Activated T-helper 9 cell treated with anti-CD3 and anti-CD28 coated beads, Interleukin-2, amount 50 U/mL, for 16 hours (primary cell): ENCODE measurements at places on chromosomes 13 and 19.

GRCh38 chr13:62433660-62434059 lies 1018.0 kb upstream of the PCDH20 start:
- DNase-seq: no peak

DNA sequence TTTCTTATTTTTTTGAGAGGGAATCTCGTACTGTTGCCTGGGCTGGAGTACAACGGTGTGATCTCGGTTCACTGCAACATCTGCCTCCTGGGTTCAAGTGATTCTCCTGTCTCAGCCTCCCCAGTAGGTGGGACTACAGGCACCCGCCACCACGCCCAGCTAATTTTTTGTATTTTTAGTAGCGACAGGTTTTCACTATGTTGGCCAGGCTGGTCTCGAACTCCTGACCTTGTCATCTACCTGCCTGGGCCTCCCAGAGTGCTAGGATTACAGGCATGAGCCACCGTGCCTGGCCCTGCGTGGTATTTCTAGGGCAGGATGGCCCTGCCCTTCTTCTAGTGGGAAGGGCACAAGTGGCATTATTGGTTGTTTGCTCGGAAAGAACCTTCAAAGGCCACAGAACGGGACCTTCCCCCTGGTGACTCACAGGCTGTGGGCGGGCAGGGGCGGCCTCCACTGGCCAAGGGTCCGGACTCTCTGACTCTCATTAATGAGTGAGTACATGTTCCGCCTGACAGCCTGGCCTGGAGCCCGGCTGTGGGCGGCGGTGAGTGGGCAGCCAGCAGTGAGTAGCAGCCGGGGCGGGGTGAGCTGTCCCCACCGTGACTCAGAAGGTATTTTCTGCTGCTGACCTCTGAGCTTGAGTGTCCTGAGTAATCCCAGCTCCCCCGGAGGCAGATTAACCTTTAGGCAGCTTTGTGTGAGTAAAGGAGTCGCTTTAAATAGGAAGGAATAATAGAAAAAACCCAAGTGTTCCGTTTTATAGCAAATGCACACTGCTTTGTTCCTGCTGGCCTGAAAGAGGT lies 5.1 kb downstream of the DOT1L start:
- DNase-seq: peak; percentile 74

GRCh38 chr13:44755872-44756271 lies 179.7 kb upstream of the TSC22D1 start:
- DNase-seq: no peak

DNA sequence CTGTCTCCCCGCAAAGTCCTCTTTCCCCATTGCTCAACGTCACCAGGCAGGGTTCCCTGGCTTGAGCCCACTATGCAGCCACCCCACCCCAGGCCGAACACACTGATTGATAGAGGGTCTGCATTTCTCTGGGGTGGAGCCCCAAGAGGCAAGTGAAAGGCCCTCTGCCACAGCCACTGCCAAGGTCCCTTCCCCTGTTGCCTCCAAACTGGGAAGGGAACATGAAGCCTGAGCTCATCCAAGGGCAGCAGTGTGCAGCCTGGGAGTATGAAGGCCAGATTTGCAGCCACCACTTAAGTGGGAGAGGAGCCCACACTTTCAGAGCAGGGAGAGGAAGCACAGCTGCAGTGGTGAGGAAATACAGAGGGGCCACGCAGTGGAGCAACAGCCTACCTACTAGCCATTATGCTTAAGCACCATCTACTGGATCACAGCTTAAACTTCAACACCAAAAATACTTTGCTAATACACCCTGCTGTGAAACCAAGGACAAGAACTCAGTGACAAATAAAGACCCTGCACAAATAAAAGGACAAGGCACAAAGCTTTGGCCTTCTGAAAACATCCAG lies 48.6 kb downstream of the UBL3 start:
- no peak for DNase-seq

DNA sequence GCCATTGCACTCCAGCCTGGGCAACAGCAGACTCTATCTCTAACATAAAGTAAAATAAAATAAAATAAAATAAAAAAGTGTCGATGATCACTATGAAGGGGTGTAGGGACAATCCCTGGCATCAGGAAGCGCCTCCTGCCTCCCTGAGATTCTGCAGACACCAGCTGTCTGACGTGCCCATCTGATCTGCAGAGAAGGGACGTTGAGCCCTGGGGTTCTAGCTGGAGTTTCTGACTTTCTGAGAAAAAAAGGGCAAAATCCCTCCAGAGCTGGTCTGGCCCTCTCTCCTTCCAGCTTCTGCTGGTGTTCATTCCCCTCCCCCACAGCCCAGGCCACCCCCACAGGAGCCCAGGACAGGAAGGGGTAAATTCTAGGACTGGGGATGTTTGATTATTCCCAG lies 2.4 kb upstream of the ADGRE5 start:
- DNase-seq: no peak

DNA sequence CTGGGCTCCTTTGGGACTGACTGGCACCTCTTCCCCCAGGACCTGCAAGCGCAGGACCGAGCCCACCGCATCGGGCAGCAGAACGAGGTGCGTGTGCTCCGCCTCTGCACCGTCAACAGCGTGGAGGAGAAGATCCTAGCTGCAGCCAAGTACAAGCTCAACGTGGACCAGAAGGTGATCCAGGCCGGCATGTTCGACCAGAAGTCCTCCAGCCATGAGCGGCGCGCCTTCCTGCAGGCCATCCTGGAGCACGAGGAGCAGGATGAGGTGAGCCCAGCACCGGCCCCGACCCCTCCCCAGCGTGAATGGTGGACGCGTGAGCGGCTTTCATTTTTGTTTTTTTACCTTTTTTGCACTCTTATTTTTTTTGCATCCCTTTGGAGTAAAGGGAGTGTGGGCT lies 56.0 kb upstream of the LDLR start:
- DNase-seq: no peak

DNA sequence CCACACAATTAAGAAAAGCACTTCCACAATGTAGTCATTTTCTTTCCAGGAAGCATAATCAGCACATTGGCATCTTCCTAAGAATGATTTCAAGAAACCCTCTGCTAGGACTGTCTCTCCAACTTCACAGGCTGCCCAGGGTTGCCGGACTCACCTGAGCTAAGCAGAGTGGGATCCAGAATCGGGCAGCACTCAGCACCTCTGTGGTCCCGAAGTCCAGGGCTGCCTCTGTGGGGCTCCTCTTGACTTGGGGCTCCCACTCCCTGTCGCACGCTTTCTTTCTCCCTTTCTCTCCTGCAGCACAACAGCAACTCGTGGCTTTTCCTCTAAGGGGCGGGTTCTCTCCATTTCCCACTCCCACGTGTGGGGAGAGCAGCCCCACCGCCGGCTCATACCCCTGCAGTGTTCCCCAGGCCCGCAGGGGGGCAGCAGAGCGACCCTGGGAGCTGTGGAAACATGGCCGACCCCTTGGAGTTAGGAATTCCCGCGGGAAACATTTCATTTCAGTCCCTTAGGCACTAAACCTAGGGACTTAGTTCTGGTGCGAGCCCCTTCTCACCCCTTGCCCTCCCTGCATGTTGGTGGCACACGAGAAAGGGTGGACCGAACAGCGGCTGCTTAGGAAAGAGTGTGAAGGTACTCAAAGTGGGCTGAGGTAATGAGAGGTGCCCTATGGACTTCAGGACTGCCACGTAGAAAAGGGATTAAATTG lies at the start of gene TMEM272:
Gene TMEM272 (minus strand): TSS at position 316 of the 712 bp plus-strand sequence. CDS start 6,647 bp downstream, outside the sequence.
- DNase-seq: peak; percentile 41

GRCh38 chr13:97321616-97322321 lies 99.6 kb downstream of the MBNL2 start:
- DNase-seq: no peak

- DNase-seq: no peak
Observed at GRCh38 chr13:98529171-98529570, 47.7 kb downstream of the STK24 start.

DNA sequence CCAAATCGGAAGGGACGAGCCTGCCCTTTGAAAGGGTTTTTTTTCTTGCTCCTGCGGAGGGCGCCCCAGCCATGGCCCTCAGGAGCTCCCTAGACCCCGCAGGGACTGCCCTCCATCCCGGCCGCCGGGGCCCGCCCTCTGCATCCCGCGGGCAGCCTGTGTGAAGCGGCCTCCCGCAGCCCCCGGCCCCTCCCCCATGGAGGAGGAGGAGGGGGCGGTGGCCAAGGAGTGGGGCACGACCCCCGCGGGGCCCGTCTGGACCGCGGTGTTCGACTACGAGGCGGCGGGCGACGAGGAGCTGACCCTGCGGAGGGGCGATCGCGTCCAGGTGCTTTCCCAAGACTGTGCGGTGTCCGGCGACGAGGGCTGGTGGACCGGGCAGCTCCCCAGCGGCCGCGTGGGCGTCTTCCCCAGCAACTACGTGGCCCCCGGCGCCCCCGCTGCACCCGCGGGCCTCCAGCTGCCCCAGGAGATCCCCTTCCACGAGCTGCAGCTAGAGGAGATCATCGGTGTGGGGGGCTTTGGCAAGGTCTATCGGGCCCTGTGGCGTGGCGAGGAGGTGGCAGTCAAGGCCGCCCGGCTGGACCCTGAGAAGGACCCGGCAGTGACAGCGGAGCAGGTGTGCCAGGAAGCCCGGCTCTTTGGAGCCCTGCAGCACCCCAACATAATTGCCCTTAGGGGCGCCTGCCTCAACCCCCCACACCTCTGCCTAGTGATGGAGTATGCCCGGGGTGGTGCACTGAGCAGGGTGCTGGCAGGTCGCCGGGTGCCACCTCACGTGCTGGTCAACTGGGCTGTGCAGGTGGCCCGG lies 815 bp downstream of the MAP3K10 start:
- DNase-seq: no peak

DNA sequence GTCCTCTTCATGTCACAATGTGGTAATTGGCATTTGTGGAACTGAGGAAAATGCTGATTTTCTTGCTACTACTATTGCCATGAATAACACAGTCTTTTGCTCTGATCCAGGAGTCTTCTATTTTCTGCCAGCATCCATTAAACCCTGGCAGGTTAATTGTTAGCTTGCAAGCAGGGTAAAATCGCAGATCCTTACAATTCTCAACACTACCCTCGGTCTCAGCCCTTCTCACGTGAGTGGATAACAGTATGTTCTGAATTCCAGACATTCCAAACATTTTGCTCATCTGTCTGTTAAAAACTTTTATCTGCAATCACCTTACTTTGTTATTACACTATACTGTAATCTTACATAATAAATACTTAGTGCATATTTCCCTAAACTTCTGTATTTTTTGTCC lies 251.3 kb upstream of the ATXN8OS start:
- no peak for DNase-seq

- no peak for DNase-seq
Observed at GRCh38 chr13:94309997-94310855, 169.3 kb downstream of the DCT start.

DNA sequence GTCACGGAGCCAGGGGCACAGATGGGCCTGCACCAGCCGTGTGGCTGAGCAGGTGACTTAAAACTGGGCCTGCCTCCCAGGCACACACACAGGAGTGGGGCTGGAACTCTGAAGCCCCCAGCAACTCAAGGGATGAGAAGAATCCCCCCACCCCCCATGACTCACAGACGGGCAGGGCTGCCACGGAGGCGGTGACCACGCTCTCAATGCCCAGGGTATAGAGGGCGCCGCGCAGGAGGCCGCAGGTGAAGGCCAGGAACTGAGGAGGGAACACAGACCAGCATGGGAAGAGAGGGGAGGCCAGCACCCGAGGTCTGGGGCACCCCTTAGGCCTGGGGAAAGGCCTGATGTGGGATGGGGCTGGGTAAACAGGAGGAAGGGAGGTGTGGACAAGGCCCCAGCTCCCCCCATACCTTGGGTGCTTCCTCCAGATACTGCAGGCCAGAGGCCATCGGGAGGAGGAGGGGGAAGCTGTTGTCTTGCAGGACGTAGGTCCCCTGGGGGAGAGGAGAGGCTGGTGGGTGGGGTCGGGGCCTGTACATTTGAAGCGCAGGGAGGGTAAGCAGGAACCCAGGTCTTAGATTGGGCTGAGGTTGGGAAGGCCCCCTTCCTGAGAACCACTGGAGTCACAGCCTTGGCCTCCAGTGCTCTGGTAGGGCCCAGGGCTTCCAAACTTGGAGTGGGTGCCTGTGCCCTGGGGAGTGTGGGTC lies 3.1 kb upstream of the NKPD1 start:
- DNase-seq: no peak

DNA sequence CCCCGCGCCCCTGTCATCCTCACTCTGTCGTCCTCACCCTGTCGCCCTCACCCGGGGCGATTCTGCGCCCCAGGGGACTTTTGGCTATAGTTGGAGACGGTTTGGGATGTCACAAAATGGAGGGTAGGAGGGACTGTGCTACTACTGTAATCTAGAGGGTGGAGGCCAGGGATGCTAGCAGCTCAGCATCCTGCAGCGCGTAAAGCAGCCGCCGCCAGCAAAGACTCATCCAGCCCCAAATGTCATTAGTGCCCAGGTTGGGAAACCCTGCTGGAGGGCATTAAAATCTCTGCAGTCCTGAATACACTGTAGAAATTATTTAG lies 362 bp downstream of the ZNF557 start:
- no peak for DNase-seq

DNA sequence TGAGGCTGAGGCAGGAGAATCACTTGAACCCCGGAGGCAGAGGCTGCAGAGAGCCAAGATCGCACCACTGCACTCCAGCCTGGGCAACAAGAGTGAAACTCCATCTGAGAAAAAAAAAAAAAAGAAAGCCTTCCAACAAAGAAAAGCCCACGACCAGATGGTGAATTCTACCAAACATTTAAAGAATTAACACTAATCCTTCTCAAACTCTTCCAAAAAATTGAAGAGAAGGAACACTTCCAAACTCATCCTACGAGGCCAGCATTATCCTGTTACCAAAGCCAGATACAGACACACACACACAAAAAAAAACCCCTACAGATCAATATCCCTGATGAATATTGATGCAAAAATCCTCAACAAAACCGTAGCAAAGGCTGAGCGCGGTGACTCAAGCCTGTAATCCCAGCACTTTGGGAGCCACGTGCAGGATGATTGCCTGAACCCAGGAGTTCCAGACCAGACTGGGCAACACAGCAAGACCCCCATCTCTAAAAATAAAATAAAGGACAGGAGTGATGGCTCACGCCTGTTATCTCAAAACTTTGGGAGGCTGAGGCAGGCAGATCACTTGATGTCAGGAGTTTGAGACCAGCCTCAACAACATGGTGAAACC lies 6.2 kb upstream of the EVI5L start:
- DNase-seq: no peak

DNA sequence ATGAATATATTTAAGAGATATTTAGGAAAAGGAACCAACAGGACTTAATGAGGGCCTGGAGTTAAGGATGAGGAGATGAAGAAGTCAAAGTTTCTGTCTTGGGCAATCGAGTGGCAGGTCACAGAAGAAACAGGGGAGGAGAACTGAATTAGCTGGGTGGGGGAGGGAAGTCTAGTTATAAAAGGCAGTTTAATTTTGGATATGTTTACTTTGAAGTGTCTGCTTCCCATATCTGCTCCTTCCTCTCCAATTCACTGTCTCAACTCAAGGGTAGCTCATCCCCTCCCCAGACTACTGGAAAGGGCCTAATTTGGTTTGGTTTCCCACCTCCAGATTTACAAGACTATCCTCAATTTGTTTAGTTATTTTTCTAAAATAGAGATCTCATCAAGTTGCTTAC lies 195.9 kb downstream of the VWA8 start:
- DNase-seq: no peak
